ENCODE measurements at places on chromosomes 12 and 14.

DNA sequence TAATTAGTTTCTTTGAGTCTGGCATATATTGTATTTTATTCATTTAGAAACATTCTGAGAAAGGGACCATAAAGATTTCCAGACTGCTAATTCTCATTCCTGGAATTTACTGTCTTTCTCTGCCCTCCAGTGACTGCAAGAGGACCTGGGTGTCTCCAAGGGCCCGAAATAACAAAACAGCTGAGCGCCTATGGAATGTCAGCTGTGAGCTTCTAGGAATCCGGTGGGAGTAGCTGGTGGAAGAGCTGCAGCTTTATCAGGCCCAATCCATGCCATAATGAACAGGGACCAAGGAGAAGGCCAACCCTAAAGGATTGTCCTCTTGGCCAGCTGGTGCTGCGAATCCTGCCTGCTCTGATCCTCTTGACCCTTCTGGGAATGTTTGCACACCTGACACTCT lies 31.9 kb downstream of the RDH12 start:
- DNase-seq = no peak

DNA sequence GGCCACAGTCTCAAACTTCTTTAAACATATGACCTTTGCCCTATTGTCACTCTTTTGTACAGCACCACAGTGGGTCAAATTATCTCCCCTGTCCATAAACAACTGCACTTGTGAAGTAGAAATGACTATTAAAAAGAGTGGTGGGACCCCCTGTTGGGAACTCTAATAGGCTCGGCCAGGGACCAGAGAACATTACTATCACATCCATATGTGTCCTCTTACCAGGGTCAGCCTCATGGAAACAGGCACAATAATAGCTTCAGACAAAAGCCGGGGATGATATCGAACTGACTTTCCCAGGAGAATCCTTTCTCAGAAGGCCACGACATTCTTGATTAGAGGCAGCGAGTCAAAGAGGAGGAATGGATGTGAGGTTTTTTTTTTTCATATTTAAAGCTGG lies 96.6 kb downstream of the NKX2-1 start:
- no peak for DNase-seq

- DNase-seq = no peak
Observed at GRCh38 chr14:68405961-68406360, 386.9 kb downstream of the ZFP36L1 start.

DNA sequence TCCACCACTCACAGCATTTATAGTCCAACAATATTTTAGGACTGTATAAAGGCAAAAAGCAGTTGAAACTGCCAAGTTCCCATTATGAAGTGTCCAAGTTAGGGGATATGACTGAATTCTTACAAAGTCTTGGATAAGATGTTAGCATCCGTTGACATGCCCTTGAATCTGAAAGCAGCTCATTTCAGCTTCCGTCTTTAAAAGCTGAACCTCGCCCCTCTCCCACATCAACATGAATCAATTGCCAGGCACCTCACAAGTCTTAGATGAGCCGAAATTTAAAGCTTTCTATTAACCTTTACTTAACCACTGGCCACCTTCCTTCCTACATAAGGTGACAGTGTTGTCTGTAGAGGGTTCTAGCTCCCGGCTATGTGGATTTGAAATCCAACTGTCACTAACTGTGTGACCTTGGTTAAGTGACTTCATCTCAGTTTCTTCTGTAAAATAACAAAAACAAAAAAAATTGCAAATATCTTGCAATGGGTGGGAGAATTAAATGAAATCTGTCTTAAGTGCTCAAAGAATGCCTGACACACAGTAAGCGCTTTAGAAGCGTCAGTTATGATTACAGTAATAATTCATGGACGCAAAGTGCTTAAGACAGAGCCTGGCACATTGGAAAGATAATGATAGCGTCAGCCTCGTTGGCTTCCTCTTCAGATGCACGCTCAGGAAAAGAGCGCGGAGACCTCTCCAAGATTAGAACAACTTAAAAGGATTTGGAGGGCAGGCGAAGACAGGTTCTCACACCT lies 1.2 kb downstream of the PPP1CC start:
- DNase-seq = no peak

Measured in CMK (cell line).